H9 (cell line): ENCODE measurements at places on chromosomes 3 and 15. TPM values are rescaled to one million over a fixed set of nuclear protein-coding genes. Genes with fewer than 3 reads are reported as not detected.

Gene BBX
- 34.4 and 34.8 TPM in 2 replicates for total RNA-seq

Gene CASR
- total RNA-seq, result 0.02 TPM in 1 of 2 replicates, not detected in the other

DNA sequence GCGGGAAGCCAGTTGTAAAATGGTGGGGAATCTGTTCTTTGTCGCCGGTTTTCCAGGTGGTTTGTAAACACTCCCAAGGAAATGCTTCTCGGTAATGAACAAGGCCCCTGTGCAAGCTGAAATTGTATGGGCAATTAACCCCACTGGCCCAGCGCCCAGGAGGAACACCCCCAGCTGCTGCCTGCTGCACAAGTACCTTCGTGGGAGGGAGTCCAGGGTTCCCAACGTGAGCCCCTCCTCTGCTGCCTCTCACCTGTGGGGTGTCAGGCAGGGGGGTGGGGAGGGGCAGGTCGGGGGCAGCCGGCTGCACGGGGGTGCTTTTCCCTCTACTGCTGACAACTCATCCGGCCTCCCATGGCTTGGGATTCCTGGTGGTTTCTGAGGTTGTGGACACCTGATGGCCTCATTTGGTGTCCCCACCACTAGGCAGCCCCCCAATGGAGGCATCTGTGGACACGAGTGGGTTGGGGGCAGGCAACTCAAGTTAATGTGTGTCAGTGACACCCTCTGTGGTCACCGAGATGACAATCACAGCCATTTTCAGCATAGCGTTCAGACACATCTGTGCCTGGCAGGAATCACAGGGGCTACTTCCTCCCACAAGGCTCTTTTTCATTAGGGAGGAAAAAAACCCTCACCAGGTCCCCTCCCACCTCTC lies 35.6 kb upstream of the PRR23E start:
- no peak overlapping the region for H3K27ac ChIP-seq
- H3K4me1 ChIP-seq, result peaks cover 3% of the 10 kb centered on the region; the same call in 1 of the 2 replicates
- no peak for DNase-seq
- H3K27me3 ChIP-seq, result no peaks in the 10 kb centered on the region

DNA sequence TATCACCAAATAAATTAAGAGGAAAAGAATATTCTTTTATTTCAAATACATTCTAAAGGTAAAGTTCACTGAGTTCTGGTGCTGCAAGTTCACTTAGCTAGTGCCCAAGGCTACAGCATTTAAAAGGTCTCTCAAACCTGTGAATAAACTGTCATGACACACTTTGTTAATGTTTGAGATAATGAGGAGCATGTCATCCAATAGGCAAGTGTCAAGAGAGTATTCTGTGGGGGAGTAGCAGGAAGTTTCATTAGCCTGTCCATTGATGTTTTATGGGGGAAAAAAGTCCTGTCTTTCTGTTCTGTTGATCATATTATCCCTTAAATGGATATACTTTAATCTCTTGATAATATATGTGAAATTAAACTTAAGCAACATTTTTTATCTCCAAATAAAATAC lies 4.0 kb downstream of the SPESP1 start:
- no peak overlapping the region for H3K4me3 ChIP-seq
- DNase-seq, result no peak
- H3K27me3 ChIP-seq, result no peaks in the 10 kb centered on the region
- H3K36me3 ChIP-seq, result no peaks in the 10 kb centered on the region; the same call in 1 of the 2 replicates
- H3K4me1 ChIP-seq, result no peaks in the 10 kb centered on the region
